ENCODE measurements at places on chromosomes 5 and 9. TPM values are rescaled to one million over a fixed set of nuclear protein-coding genes. Genes with fewer than 3 reads are reported as not detected.

Gene RNF180
- 4.7 TPM for total RNA-seq

Gene TTLL11
- 8.2 TPM for total RNA-seq

Gene GADD45G
- 0.35 TPM for total RNA-seq

Gene ZBTB34
- 12.8 TPM for total RNA-seq

Gene KIF3A
- total RNA-seq, result 13.7 TPM

Gene CYFIP2
- total RNA-seq, result 47.5 TPM

Gene NR3C1
- 17.9 TPM for total RNA-seq

Gene CDK9
- total RNA-seq, result 146 TPM

- DNase-seq, result no peak
Observed at GRCh38 chr5:17743580-17744435, 109.5 kb downstream of the TAF11L14 start.

DNA sequence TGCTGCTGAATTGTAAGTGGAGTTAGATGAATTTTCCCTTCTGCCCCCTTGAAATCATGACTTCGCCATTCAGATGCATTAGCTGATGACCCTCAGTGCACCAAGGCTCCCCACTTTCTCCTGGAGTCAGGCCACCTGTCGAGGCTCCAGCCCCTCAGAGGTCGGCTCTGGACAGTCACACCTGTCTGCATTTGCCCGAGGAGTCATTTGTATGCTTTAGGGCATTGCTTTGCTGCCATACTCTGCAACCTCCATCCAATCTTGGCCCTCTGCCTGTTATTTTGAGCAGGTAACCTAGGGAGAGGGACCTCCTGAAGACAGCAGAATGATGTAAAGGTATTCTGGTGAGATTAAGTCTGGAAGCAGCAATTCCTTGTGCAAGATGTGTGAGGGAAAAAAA is 144.8 kb downstream of the MACROH2A1 start:
- no peak for DNase-seq

DNA sequence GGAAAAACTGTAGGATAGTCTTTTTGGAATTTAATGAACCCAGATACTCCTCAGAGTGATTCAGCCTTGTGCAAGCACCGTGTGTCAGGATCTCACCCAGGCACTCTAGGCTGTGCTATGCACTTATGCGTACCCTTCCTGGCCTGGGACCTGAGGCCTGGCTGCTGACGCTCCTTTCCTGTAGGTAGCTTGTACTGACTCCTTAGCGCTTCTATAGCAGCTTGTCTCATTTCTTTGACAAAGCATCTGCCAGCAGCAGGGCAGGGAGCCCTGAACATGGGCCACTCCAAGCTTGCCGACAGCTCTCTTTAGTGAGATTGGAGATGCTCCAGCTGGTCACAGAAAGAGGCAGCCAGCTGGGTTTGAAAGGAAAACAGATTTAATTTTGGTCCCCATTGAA is 147.3 kb downstream of the SGCD start:
- DNase-seq, result no peak

DNA sequence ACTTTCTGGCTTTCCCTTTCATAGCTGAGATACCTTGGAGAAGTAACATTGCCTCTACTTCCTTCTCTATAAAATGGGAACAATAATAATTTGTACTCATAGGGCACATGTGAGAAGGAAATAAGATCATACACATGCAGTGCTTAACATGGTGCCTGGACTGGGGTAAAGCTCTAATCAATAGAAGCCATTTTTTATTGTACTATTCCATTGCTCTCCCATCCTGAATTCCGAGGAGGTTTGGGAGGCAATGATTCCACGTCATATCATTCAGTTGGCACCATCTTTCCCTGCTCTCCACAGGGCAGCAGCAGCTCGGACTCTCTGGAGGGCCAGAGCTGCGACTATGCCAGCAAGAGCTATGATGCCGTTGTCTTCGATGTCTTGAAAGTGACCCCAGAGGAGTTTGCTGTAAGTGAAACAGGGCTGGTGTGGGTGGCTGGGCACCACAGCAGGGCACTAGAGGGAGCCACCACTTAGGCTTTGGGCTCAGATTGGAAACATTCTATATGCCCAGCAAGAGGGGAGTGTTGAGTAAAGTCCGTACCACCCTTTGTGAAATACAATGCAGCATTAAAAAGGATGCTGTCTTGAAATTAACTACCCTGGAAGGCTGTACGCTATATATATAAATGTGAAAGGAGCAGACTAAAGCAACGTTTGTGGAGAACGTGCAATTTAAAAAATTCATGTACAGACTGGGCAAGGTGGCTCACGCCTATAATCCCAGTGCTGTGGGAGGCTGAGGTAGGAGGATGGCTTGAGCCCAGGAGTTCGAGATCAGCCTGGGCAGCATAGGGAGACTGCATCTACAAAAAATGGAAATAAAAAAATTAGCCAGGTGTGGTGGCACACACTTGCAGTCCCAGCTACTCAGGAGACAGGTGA is 51.2 kb downstream of the RALGPS1 start:
- DNase-seq, result peak; percentile 29

DNA sequence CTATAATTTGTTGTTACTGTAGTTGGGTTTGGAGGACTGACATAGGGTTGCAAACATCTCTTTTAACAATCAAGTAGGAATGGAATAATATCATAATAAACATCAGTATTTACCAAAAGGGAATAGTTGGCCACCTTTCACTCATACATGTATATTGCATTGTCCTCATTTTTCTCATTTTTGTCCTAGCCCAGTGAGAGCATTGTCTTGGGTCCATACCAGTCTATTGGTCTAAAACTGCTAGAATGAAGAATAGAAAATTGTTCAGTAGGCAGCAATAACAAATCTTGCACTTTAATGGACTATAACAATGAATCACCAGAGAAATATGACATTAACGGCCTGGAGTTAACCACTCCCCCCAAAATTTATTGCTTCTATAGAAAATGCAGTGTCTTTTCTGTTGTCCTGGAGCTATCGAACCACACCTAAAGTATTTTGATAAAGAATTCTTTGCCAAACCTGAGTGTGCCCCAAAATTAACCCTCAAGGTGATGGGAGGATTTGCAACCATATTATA is 80.9 kb upstream of the IL33 start:
- no peak for DNase-seq

DNA sequence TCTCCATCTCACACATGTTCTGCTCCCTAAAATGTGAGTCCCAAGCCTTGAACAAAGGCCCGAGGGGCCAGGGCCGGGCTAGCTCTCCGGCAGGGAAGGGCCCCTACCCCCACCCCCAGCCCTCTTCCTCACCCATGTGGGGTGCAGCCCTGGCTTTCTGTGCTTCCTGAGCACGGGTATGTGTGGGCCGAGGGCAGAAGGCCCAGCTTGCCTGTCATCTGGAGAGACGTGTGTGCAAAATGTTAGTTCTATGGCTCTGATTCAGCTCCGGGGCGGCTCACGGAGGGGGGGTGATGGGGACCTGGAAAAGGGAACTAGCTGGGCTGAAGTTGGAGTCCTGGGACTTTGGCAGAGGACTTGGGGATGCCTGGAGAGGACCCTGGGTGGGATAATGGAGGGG is 90.3 kb upstream of the ARAP3 start:
- DNase-seq, result no peak

DNA sequence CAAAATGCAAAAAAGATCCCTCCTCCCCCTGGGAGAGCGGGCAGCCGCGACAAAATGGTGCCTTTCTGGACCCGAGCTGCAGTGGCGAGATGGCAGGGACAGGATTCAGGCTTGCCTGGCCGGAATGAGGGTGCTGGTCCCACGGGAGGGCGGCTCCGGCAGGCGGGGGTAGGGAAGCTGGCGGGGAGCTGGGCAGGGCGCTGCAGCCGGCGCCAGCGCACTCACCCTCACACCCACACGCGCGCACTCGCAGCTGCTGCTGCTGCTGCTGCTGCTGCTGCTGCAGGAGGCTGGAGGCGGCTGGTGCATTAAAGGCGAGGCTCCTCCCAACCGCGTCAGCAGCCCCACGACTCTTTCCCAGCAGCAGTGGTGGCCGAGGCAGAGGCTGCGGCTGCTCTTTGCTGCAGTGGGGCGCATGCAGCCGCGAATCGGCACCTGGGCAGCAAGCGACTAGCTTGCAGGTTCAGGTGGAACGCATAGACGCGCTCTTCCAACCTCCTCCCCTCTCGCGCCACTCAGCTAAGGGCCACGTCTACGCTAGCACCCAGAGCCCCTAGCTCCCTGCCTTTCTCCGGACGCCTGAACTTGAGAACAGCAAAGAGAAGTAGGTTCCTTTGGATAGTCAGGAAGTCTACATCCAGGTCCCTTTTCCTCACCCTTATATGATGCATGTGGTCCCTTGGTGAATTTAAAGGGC is at the start of gene PPP2R2B:
Gene PPP2R2B (minus strand): TSS at position 282 of the 697 bp plus-strand sequence.
- DNase-seq, result no peak

- no peak for DNase-seq
Observed at GRCh38 chr9:92971121-92971520, 23.8 kb downstream of the FGD3 start.

DNA sequence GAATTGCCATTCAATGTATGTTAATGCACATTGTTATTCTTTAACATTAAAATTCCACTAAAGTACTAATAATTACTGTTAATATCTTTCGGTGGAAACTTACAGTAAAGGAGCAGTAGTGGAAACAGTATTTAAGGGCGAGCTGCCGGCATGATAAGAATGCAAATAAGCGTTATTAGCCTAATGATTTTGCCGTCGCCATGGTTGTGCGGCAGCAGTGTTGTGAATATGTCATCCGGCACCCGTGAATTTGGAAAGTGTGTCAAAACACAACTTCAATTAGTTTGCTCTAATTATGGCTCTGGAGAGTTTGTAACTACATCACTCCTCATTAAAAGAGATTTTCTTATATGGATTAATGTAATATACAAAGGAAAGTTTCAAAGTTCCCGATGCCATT is 81.4 kb downstream of the MVB12B start:
- DNase-seq, result no peak

DNA sequence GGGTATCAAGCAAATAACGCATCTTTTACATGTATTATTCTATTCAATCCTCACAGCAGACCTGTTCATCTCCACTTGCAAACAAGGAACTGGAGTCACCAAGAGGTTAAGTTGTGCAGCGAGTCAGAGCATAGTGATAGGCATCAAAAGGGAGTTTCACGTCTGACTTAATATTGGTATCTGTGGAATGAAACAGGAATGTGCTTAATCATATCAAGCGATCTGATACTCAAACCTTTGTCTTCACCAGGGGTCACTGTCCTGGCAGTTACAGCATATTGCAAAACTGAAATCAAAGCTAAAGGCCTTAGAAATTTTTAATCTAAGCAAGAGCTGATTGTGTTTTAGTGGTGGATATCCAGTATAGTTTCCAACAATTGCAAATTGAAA is 271.6 kb downstream of the PLK2 start:
- DNase-seq, result peak; percentile 63

DNA sequence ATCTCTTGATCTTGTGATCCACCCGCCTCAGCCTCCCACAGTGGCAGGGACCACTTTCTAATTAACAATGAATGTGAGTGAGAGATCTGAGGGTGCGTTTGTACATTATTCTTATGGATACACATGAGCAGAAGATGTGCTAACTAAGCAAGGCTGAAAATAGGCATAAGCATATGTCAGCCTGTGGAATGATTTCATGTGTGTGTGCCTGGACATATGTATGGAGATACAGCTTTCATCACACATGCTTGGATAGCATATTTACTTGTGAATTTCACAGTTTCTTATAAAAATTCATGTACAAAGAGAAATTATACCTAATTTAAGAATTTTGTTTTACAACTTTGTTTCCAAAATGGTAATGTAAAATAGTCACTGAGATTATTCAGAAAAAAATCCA is 565.6 kb downstream of the MTRR start:
- no peak for DNase-seq

- no peak for DNase-seq
Observed at GRCh38 chr5:175809531-175810121, 61.8 kb upstream of the CPLX2 start.

GRCh38 chr9:114196117-114196516 is 40.8 kb downstream of the COL27A1 start:
- no peak for DNase-seq

All from glomerular endothelial cell (primary cell).